ENCODE measurements at places on chromosomes 16 and 17.

- no peak overlapping the region for H3K27ac ChIP-seq
- H3K27me3 ChIP-seq, result no peaks in the 10 kb centered on the region
Measured at GRCh38 chr16:10850478-10850850, 26.5 kb upstream of the CIITA start.

DNA sequence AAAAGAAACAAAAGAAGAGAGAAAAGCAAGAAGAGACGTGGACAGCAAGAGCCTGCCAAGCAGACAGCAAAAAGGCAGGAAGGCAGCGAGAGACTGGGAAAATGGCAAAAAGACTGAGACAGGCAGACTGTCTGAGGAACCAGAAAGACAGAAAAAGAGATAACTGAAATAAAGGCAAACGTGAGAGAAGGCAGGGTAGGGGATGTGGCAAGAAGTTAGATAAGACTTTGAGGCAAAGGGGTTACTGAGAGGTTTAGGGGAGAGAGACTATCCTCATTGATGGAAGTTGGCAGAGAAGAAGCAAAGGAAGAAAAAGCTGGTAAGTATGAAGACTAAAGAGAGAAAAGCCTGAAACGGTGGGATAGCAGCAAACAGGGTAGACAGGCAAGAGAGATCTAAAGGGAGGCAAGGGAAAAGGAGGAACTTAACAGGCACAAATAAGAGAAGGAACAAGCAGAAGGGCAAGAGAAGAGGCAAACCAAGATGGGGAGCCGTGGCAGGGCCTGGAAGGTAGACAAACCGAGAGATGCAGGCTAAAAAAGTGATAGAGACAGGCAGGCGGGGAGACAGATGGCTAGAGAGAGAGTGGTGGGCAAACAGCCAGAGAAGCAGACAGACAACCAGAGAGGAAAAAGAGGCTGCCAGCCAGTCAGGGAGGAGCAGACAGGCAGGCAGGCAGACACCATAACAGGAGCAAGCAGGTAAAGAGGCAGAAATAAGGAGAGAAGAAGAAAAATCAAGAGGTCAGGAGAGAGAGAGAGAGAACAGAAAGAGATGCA lies 7.1 kb upstream of the CHD3 start:
- H3K4me3 ChIP-seq, result no peak overlapping the region
- H3K4me1 ChIP-seq, result peaks cover 8% of the 10 kb centered on the region
- no peak overlapping the region for H3K27ac ChIP-seq
- no peak for DNase-seq

DNA sequence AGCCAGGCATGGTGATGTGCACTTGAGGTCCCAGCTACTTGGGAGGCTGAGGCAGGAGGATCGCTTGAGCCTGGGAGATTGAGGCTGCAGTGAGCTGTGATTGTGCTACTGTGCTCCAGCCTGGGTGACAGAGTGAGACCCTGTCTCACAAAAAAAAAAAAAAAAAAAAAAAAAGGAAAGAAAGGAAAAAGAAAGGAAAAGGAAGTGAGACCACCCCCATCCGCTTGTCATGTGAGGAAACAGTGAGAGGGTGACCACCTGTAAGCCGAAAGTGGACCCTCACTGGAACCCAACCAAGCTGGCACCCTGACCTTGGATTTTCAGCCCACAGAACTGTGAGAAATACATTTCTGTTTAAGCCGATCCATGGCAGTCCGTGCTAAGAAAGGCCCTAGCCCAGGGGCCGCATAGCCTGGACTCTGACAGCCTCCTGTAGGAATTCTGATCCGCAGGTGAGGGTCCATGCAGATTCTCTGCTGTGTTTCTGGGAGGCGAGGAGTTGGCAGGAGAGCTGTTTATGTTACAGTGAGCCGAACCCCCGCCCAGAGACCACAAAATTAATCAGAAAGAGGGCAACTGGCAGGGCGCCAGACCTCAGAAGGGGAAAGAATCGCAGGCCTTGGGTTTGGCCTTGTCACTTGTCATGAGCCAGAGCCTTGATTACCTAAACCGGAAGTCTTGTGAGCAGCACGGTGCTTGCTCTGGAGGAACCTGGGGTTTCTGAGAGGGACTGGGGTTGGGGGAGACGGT lies 945 bp downstream of the SGSH start:
- no peaks in the 10 kb centered on the region for H3K27me3 ChIP-seq
- H3K4me3 ChIP-seq, result peak overlapping the region; percentile 97

DNA sequence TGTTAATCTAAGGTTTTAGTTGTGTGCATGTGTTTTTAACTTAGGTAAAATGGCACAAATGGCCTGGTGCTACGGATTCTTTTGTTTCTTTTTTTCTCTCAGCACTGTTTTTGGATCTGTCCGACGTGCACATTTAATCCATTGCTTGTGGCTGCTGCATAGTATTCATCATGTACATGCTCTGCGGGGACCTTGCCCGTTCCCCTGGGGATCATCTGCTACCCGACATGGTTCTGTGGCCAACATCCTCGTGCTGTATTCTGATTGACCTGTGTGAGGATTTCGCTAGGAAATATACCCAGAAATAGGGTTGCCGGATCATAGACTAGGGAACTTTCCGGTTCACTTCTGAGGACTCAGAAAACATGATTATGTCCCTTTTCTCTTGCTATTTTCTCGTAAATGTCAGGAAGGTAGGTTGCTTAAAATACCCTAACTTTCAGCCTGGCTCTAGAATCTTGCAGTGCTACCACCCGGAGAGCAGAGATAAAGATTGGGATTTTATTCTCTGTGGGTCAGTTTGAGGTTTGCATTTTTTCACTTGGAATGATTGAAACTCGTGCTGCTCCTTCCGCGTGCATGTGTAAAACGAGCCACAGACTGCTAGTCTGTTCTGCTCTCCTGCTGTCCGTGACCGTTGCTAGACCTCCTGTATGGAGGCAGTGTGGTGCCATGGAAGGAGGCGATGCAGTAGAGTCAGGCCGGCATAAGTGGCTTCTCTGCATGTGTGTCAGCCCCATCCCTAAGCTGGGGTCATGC lies 42.9 kb downstream of the LDHD start:
- H3K4me1 ChIP-seq, result peaks cover 11% of the 10 kb centered on the region
- H3K36me3 ChIP-seq, result no peaks in the 10 kb centered on the region
- H3K27me3 ChIP-seq, result no peaks in the 10 kb centered on the region
- DNase-seq, result no peak
- H3K27ac ChIP-seq, result no peak overlapping the region
- no peak overlapping the region for H3K4me3 ChIP-seq

DNA sequence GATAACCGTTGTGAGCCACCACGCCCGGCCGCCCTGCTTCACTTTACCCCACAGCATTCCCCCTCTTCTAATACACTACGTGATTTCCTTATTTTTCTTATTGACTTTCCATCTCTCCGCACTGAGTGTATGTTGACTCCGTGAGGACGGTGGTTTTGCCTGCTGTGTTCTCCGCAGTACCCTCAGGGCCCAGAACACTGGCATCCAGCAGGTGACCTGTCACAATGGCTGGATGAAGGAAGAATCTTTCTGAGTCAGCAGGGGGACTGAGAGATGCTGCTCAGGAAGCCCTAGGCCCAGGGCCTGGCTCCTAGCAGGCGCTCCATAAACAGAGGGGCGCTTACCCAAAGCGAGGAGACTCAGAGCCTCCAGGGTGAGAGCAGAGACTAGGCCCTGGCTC lies 79.5 kb downstream of the RTN4RL1 start:
- H3K27ac ChIP-seq, result no peak overlapping the region
- no peak overlapping the region for H3K4me3 ChIP-seq
- no peak for DNase-seq
- H3K27me3 ChIP-seq, result peaks cover 86% of the 10 kb centered on the region

DNA sequence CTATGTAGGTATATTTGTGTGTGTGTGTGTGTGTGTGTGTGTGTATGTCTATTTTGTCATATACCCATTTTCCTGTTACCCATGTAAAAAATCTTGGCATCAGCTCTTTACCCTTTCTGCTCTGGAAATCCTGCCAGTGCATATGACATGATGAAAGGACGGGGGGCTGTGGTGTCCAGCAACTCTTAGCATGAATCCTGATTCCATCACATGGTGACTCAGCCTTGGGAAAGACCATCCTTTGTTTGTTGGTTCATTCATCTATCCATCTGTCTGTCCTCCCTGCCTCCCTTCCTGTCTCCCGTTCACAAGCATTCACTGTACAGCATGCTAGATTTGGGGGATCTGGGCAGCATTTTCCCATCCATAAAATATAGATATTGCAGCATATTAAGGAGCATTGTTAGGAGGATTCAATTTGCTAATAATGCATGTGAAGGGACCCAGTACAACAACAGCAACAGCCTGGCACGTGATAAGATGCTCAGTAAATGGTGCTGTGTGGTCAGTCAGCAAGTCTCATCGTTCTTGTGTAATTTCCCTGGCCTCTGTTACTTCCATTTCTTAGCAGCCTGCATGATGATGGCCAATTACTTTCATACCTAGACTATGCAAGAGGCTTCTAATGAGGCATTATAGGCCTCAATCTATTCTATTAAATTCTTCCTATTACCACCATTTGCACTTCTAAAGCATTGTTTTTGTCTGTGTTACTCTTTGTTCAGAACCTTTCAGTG lies 191.0 kb downstream of the PRKCA start:
- H3K27me3 ChIP-seq, result no peaks in the 10 kb centered on the region
- no peaks in the 10 kb centered on the region for H3K36me3 ChIP-seq

GRCh38 chr16:49464877-49465504 lies 91.4 kb downstream of the C16orf78 start:
- H3K27me3 ChIP-seq, result no peaks in the 10 kb centered on the region
- H3K4me3 ChIP-seq, result peak overlapping the region; percentile 61
- no peaks in the 10 kb centered on the region for H3K36me3 ChIP-seq
- DNase-seq, result peak; percentile 71

- H3K4me3 ChIP-seq, result no peak overlapping the region
- H3K27me3 ChIP-seq, result no peaks in the 10 kb centered on the region
- DNase-seq, result no peak
- H3K4me1 ChIP-seq, result no peaks in the 10 kb centered on the region
- H3K36me3 ChIP-seq, result no peaks in the 10 kb centered on the region
Measured at GRCh38 chr16:21100447-21100846, 50.2 kb downstream of the DNAH3 start.

GRCh38 chr16:87276091-87276701 lies 41.0 kb downstream of the C16orf95 start:
- H3K27ac ChIP-seq, result no peak overlapping the region
- DNase-seq, result no peak
- H3K27me3 ChIP-seq, result no peaks in the 10 kb centered on the region
- no peaks in the 10 kb centered on the region for H3K36me3 ChIP-seq
- H3K4me3 ChIP-seq, result no peak overlapping the region

GRCh38 chr17:66541461-66542128 lies 239.2 kb downstream of the PRKCA start:
- peak overlapping the region; percentile 31 for H3K27ac ChIP-seq
- peak; percentile 72 for DNase-seq
- H3K4me3 ChIP-seq, result peak overlapping the region; percentile 38
- H3K4me1 ChIP-seq, result peaks cover 29% of the 10 kb centered on the region
- no peaks in the 10 kb centered on the region for H3K27me3 ChIP-seq

DNA sequence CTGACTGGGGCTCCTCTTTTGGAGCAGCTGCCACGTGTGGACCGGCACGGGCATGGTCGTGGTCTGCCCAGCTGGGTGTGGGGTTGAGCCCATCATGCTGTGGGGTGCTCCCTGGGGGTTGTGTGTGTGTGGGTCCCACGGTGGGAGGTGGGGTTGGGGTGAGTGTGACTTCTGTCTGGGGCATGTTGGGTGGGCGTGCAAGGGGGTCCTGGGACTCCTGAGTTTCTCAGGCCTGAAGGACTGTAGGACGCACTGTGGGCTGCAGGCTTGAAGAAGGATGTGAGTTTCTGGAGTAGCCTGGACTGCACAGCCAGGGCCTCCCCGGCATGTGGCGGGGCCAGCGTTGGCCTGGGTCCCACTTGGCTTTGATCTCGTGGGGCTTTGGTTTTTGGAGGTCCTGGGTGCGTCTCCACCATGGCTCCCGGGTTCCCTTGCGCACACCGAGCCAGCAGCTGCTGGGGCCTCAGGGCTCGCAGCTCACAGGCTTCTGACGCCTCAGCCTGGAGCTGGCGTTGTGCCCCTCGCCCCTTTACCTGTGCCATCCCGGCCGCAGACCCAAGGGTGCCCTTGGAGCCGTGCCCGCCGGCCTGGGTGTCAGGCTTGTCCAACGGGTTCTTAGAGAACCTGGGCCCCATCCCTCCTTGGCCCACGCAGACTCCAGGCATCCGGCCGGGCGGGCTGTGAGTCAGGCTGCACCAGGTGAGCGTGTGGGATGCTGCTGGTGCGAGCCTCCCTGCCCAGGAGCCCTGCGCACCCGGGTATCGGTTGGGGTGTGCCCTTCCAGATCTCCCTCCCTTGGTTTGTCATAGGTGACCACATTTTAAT lies 34.4 kb upstream of the ZNF750 start:
- no peaks in the 10 kb centered on the region for H3K36me3 ChIP-seq
- H3K4me3 ChIP-seq, result no peak overlapping the region
- H3K4me1 ChIP-seq, result no peaks in the 10 kb centered on the region
- no peak for DNase-seq
- no peaks in the 10 kb centered on the region for H3K27me3 ChIP-seq

- H3K27me3 ChIP-seq, result no peaks in the 10 kb centered on the region
- H3K27ac ChIP-seq, result no peak overlapping the region
- H3K4me1 ChIP-seq, result no peaks in the 10 kb centered on the region
- no peaks in the 10 kb centered on the region for H3K36me3 ChIP-seq
- no peak for DNase-seq
- H3K4me3 ChIP-seq, result no peak overlapping the region
Measured at GRCh38 chr17:13977837-13978236, 91.5 kb upstream of the COX10 start.

- H3K4me3 ChIP-seq, result no peak overlapping the region
- H3K36me3 ChIP-seq, result no peaks in the 10 kb centered on the region
- DNase-seq, result no peak
- no peaks in the 10 kb centered on the region for H3K4me1 ChIP-seq
Measured at GRCh38 chr17:59601130-59601529, 18.6 kb upstream of the CLTC start.

GRCh38 chr17:63445571-63445953 lies 544 bp downstream of the CYB561 start:
- H3K4me3 ChIP-seq, result peak overlapping the region; percentile 74
- H3K27ac ChIP-seq, result no peak overlapping the region
- no peaks in the 10 kb centered on the region for H3K27me3 ChIP-seq
- 0 out of 2 replicates have a peak, but pooled peaks cover 4% of the 10 kb centered on the region for H3K4me1 ChIP-seq

- H3K4me1 ChIP-seq, result peaks cover 30% of the 10 kb centered on the region
- H3K4me3 ChIP-seq, result no peak overlapping the region
- H3K27me3 ChIP-seq, result no peaks in the 10 kb centered on the region
- no peak for DNase-seq
Measured at GRCh38 chr16:22353191-22353919, 21.1 kb downstream of the CDR2 start.

DNA sequence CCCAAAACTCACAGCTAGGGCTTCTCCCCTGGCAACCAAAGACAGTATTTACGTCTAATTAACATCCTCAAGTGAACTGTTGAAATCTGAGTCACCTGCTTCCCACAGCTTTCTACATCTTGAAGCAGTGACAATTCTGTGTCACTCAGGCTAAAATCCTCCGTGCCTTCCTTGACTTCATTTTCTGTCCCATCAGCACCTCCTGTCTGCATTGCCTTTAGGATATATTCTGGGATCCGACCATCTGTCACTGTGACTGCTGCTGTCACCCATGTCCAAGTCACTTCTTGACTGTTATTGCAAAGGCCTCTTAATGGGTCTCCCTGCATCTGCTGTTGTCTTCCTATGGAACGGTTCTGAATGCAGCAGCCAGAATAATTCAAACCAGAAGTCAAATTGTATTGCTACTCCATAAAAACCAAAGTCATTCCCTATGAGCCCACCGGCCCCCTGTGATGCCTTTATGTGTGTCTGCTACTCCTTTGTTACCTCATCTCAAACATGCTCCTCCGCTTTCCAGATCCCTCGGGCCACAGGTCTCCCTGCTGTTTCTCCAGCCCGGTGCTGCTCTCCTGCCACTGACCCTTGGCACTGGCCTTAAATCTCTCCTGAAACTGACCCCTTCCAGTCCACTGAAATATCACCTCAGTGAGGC lies 56.9 kb downstream of the WWP2 start:
- 0 out of 2 replicates have a peak, but pooled peaks cover 3% of the 10 kb centered on the region for H3K4me1 ChIP-seq
- H3K36me3 ChIP-seq, result no peaks in the 10 kb centered on the region
- H3K27ac ChIP-seq, result no peak overlapping the region
- H3K4me3 ChIP-seq, result no peak overlapping the region

GRCh38 chr17:67700037-67700724 lies 17.6 kb upstream of the NOL11 start:
- H3K27me3 ChIP-seq, result no peaks in the 10 kb centered on the region
- no peaks in the 10 kb centered on the region for H3K4me1 ChIP-seq
- no peak overlapping the region for H3K27ac ChIP-seq
